ENCODE measurements at places on chromosomes 12 and 14. TPM values are rescaled to one million over a fixed set of nuclear protein-coding genes. Genes with fewer than 3 reads are reported as not detected.

DYNC1H1 gene
- total RNA-seq = 715 TPM

TMPRSS12 gene
- not detected for total RNA-seq

TSPAN11 gene
- total RNA-seq = not detected

DNA sequence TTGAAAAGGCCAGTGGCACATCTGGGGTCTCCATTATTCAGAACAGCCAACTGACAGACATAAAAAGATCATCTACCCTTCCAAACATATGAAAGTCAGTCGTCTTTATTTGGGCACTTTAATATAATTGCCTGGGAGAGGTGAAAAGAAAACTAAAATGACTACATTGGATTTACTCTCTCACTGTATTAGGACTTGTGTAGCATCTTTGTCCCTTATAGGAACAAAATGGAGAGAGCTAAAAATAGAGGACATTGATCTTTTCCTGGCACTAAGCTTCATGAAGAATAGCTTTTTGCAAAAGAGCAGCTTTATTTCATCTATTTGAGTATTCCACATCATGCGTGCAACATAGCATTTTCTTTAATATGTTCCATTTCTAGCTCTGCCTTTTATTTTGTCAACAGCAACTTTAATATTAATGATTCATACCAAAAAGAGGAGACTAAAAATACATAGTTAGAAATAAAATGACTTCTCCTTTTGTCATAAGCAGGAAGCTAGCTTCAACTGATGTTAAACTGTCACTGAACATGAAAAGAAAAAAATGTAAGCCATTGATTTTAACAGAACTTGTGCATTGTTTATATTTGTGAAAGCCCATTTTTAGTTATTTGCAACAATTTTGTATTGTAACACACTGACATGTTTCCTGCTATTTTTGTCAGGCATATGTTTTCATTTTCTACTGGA, 254.6 kb downstream of the SEC23A start:
- DNase-seq = no peak

DNA sequence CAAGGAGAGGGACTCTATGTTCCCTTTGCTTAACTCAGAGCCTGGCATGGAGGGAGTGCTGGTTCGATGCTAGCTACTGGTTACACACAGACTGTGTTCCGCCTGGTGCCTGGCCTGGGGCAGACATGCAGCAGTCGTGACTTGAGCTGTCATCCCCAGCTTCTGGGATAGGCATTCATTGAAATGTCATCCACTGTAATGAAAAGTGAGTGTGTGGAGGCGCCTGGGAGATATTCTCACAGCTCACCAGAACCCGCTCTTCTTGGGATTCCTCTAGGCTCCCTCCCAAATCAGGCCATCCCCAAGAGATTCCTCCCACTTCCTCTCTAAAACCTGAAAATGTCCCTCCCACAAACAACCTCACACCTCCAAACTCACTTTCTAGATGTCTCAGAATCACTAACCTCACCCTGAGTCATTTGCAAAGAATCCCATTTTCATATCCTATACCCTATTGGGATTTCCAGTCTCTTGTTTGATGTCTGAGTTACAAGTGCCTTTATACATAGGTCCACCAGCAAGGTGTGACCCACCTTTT, 82.8 kb downstream of the CRACR2A start:
- DNase-seq = no peak

- DNase-seq = no peak
Observed at GRCh38 chr12:13186302-13186701, 10.2 kb upstream of the EMP1 start.
